Foreskin keratinocyte (primary cell): ENCODE measurements at places on chromosomes 11 and 22. TPM values are rescaled to one million over a fixed set of nuclear protein-coding genes. Genes with fewer than 3 reads are reported as not detected.

DNA sequence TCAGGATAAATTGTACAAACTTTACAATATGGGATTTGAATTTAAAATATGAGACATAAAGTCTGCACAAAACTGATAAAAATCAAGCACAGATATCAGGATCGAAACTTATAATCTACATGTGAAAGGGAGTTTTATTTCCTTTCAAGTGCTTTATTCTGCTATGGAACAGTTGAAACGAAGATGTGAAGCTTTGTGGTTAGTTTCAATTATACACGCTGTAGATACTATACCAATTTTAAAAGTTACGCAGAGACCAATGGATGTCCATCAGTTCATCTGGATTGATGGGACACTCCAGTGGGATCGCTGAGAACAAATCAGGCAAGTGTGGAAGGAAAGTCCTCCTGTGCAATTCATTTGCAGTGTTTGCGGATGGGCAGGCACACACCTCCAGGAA is 34.5 kb upstream of the CAT start:
- no peak for DNase-seq

DNA sequence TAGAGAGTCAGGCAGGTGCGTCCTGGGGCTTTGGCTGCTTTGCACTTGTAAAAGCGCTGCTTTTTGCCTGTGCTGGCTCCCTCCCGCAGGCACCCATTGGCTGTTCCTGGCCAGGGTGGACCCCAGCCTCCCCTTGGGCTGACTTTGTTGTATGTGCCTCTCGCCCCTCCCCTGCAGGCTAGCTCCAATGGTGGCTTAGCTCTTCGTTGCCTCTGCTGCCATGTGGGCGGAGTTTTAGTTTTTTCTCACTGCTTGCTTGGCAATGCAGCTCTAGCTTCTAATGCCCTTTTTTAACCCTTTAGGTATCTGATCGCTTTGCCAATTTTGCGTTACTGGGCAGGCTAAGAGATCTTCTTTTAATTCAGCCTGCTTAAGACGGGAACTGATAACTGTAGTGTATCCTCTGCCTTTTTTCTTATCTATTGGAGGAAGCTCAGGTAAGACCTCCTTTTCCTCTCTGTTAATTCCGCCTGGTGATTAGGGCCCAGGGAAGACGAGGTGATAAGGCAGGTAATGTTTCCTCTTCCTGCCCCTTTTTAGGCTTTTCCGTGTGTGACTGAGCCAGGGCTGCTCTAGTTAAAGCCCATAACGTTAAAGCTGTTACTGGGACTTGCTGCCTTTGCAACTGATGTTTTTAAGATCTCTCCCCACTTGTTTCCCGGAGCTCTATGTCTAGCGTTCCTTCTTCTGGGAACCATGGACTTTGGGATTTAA is 11.7 kb upstream of the GLYATL1 start:
- peak; percentile 12 for DNase-seq

- DNase-seq, result peak; percentile 2
These were observed 21.0 kb upstream of the MS4A6E start for GRCh38 chr11:60305906-60306619.

- no peak for DNase-seq
These were observed 19.6 kb downstream of the NAT10 start for GRCh38 chr11:34124885-34125668.

The TSGA10IP gene
- not detected in 2 replicates for polyA plus RNA-seq

The SCGB1D2 gene
- polyA plus RNA-seq, result not detected in 2 replicates

The SLC37A2 gene
- polyA plus RNA-seq, result 7.9 and 9.7 TPM in 2 replicates
